ENCODE measurements at places on chromosomes 11 and 22.

DNA sequence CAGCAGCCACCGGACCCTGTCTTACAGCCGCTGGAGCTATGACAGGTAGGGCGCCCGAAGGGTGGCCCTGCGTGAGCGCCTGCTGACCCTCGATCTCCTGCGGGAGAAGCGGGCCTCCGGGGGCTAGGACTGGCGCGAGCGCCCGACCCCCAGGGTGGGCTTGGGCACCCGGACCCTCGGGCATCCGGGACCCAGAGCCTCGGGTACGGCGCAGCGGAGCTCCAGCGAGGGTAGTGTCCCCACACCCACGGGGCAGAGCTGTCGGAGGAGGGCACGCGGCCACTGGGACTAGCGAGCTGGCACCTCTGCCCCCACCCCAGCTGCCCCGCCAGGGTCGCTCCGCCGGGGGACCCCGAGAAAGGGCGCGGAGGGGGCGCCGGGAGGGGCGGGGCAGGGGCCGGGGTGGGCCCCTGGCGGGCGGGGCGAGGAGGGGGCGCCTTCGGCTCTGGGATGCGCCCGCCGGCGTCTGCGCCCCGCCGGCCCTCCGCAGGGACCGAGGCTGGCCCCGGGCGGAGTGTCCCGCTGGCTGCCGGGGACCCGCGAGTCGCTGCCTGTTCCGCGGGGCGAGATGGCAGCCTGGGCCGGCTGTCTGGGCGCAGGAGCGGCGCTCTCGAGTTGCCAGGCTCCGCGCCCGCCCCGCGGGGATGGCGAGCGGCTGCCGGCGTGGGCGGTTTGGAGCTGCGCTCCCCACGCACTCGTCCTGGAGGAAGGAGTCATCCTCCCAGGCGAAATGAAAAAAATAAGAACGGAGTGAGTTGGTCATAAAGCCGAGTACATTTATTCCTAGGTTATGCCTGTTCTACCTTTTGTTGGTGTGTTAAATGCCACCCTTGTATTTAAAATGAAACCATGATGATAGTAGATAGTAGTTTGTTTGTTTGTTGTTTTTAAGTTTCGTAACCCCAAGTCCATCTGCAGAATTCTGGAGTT is 32.4 kb downstream of the EIF3F start:
- DNase-seq: no peak

DNA sequence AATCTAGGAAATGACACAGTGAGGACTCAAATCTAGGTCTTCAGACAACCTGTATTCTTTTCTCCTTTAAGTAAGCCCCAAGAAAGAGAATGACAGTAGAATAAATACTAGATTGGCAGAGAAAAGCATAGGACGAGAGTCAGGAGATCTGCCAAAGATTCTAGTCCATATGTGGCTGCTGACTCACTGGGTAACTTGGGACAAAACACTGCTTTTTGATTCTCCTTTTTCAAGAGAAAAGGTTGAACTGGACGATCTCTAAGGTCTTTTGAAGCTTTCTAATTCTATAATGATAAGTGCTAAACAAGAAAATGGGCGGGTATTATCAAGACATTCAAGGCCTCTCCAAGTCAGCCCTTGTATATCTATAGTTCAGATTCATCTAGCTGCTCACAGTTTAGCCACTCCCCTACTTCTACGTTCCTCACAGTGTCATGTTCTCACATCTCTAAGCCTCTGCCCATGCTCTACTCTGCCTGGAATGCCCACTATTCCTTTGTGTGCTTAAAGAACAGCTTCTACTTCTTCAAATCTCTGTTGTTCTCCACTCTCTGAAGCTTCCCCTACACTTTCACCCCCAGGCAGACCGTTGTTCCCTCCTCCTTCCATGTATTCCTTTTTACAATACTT is 53.0 kb downstream of the RELT start:
- DNase-seq: no peak

DNA sequence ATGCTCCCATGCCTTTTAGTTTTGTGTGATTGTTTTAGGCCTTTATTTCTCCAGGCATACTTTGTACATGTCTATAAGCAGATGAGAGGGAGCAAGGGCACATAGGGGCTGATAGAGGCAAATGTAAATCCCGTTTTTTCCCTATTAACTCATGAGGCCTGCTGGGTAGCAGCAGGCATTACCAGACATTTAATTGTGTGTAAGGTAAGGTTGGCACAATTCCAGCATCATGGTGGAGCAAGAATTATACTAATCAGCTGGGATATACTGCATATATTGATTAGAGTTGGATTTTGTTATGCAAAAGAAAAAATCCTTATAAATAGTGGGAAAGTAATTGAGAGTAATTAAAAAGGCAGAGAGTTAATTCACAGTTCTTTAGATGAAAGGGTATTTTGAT is 12.2 kb downstream of the FAT3 start:
- no peak for DNase-seq

DNA sequence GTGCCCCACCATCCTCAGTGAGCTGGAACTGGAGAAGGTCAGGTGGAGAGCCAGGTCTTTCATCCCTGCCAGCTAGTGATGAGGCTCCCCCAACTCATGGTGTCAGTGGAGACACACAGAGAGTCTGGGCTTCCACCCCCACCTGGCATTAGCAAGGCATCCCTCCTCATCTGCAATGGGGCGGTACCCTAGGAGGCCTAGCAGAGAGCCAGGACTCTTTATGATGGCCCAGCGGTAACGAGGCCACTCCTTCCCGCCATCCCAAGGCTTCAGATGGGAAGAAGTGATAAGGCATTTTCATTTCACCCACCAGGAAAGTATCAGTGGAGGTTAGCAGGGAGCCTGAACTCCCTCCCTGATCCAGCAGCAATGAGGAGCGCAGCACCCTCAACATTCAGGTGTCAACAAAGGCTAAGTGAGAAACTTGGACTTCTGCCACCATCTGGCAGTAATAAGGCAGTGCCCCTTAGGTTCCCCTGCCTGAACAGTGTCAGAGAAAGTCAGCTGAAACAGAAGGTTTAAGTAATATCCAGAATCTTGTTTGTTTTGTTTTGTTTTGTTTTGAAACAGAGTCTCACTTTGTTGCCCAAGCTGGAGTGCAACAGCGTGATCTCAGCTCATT is 40.5 kb upstream of the FBLN1 start:
- DNase-seq: no peak

- DNase-seq: no peak
Measured at GRCh38 chr11:2807801-2808241, 77.8 kb downstream of the CDKN1C start.

- DNase-seq: peak; percentile 38
Measured at GRCh38 chr11:47863189-47863897, 15.2 kb upstream of the NUP160 start.

- DNase-seq: no peak
Measured at GRCh38 chr11:110901441-110901840, 189.2 kb upstream of the ARHGAP20 start.

- no peak for DNase-seq
Measured at GRCh38 chr11:2751523-2752203, 51.9 kb upstream of the KCNQ1OT1 start.

- no peak for DNase-seq
Measured at GRCh38 chr11:77101043-77101537, 1.6 kb upstream of the OMP start.

GRCh38 chr22:43110444-43110926 is at the start of gene BIK:
Gene BIK, plus strand, starts transcription at chr22:43110750. Its CDS starts 13,273 bp downstream, at chr22:43124023.
- no peak for DNase-seq

DNA sequence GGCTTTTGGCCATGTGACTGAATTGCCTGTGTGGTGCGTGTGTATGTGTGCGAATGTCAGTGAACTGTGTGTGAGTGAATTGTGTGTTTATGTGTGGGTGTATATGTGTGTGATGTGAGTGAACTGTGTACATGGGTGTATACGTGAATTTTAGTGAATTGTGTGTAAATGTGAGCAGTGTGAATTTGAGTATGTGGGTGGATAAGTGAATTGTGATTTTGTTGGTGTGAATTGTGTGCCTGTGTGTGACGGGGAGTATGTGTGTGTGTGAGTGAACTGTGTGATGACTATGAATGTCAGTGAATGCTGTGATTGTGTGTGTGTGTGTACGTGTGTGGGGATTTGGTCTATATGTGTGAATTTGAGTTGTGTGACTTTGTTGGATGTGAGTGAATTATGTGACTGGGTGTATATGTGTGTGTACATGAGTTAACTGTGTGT is 3.5 kb downstream of the DDTL start:
- no peak for DNase-seq

DNA sequence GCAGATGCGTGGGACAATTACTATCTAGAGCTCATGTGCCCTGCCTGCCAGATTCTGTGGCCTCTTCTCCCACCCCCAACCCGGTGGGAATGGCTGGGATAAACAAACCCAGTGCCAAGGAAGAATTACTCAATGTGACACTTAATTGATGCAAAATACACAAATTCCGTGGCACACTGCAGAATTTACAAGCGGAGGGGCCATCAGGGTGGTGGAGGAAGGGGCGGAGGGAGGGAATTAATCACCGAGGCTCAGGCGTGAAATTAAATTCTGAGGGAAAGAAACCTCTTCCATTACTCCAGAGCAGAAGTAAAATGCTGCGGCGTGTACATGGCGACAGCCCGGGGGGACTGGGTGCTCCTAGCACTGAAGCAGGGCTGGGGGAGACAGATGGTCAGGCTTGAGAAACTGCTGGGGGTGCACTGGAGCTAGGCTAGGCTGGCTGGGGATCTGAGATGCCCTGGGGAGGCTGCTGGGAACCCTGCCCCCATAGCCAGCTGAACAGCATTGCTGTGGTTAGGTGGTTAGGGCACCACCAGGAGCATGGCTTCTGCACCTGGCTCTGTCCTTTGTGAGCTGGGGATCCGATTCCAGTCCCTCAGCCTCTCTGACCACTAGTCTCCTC is 200.6 kb downstream of the CEP164 start:
- no peak for DNase-seq

DNA sequence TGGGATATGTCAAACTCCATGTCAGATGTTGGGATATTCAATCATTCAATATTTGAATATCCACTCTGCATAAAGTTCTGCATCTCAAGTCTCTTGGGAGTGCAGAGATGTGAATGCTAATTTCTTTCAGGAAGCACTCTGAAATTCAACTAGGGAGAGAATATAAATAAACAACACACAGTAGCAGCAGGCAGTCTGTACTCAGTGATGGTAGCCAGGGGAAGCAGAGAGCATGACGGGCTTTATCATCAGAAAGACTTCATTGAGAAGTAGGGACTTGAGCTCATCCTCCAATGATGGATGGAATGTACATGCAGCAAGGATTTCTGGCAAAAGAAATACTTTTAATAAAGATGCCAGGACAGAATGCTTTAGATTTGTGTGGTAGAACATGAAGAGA is 9.8 kb upstream of the TEAD1 start:
- DNase-seq: no peak

DNA sequence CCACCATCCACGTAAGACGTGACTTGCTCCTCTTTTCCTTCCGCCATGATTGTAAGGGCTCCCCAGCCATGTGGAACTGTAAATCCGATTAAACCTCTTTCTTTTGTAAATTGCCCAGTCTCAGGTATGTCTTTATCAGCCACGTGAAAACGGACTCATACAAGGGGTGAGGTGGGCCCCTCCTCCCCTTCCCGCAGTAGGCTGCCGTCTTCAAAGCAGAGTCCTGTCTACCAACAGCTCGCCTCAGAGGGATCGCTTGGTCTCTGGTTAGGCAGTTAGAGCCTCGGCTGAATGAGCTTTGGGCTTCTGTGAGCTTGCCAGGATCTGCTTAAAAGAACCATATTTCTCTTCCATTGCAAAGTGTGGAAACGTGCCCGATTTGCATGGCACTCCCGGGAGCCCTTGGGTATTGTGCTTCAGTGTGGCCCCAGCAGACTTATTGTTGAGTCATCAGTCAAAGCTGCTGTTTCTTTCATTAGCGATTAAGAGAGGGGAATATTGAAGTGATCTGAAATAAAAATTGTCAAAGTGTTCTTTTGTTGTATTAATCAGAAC is 338.3 kb downstream of the TBC1D22A start:
- DNase-seq: no peak

GRCh38 chr11:77814848-77815247 is 5.7 kb downstream of the RSF1 start:
- no peak for DNase-seq

DNA sequence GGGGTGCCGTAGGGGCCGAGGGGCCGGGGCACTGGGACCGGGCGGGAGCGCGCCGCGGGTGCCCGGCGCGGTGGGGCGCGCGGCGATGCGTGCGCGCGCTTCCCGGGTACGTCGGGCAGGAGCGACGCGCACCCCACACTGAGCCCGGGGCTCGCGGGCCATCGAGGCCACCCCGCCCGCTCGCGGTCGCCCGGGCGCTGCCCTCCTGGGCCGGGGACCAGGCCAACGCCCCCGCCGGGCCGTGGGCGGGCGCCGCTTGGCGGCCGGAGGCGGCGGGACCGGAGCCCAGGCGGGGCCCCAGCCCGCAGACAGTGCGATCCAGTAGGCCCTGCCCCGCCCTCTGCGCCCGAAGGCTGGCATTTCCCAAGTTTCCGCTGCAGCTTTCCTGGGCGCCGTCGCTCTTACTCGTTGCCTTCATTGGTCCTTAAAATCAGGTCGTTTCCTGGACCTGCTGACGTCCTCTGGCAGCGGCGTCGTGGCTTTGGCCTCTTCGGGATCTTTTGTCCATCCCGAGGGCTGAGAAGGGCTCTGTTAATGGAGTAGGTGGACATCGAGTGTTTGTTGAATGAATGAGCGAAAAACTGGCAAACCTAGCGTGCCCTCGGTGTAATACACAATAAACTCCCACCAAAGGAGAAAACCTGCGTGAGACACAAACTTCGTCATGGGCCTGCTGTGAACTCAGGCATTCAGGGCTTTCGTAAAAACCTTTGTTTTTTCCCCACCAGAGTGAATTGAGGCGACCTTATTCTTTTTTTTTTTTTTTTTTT is 638 bp downstream of the PARVA start:
- peak; percentile 17 for DNase-seq

- DNase-seq: no peak
Measured at GRCh38 chr11:47388697-47389576, 10.6 kb upstream of the SPI1 start.

DNA sequence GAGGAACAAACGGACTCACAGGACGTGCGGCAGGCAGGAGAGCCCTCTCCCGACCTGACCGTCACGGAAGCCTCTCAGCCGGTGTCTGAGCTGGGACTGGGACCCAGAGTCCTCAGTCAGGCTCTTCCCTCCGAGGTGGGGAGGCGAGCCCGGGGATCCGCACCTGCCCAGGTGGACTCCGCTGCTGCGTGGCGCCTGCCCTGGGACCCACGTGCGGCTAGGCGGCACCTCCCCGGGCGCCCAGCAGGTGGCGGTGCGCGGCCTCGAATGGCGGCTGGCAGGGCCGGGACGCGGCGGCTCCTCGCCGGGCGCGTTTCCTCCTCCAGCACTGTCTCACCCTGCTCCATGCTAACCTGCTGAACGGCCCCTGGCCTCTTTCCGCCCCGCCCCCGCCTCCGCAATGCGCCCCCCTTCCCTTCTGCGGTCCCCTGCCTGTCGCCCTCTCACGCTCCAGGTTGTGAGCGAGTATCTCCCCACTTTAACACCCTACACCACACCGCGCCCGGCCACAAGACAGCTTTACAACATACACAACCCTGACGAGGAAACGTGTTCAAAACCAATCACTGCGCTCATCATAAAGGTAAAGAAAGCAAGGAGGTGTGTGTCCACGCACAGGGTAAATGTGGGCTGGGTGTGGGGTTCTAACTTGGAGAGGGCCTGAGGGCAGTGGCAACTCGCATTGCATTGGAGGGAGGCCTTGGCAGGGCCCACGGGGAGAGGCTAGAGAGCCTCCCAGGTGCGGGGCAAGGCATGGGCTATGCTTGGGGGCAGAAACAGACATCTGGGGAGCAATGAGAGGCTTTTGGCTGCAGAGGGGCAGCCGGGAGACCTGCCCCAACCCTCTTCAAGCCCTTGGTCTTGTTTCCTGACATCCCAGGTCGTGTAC is 25.9 kb upstream of the ATXN10 start:
- DNase-seq: no peak

Measured in AG04449 (cell line).